ENCODE measurements at places on chromosomes 13 and 19.

DNA sequence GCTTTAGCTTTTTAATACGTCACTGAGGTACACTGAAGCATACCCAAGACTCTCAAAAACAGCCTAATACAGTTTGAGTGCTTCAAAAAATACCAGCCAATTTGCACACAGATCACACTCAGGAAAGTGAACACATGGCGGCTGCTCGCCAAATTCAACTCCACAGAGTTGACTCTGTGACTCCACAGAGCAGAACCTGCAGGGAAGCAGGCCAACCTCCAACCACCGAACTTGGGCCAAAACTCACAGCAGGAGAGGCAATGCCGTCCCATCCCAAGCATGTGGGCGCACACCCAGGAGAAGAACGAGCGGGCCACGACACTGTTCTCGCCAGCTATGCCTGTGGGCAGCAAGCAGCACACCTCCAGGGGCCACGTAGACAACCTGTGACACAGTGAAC, 21.1 kb downstream of the ELL start:
- no peak for DNase-seq

GRCh38 chr19:24004166-24004565, 82.8 kb upstream of the ZNF254 start:
- DNase-seq = no peak

- DNase-seq = no peak
Observed at GRCh38 chr19:7926727-7927604, 1.0 kb upstream of the CTXN1 start.

- no peak for DNase-seq
Observed at GRCh38 chr13:90591260-90591926, 756.1 kb upstream of the MIR17HG start.

DNA sequence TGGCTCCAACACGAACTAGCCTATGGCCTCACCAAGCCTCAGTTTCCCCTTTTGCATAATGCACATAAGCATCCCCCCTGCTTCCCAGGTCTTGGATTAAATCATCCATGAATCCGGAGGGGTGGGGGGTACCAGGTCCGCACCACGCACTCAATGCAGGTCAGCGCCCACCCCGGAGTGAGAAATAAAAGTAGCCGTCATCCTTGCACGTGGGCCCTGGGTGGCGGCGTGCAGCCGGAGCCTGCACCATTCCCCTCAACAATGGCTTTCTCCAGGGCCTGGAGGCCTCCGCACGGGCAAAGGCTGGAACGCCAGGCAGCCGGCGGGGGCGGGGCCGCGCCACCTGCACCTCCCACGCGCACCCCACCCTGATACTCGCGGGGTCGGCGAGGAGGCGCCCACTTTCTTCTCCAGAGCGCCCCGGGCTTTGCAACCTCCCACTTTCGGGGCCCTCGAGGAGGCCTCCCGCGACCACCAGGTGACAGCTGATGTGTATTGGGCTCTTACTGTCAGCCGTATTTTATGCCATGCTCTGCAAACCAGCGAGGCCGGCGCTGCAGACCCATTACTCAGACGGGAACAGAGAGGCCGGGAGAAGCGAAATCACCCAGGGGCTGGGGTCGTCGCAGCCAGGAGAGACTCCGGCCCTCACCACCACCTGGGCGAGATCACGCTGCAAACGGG, 767 bp upstream of the GADD45B start:
- DNase-seq = peak; percentile 72

DNA sequence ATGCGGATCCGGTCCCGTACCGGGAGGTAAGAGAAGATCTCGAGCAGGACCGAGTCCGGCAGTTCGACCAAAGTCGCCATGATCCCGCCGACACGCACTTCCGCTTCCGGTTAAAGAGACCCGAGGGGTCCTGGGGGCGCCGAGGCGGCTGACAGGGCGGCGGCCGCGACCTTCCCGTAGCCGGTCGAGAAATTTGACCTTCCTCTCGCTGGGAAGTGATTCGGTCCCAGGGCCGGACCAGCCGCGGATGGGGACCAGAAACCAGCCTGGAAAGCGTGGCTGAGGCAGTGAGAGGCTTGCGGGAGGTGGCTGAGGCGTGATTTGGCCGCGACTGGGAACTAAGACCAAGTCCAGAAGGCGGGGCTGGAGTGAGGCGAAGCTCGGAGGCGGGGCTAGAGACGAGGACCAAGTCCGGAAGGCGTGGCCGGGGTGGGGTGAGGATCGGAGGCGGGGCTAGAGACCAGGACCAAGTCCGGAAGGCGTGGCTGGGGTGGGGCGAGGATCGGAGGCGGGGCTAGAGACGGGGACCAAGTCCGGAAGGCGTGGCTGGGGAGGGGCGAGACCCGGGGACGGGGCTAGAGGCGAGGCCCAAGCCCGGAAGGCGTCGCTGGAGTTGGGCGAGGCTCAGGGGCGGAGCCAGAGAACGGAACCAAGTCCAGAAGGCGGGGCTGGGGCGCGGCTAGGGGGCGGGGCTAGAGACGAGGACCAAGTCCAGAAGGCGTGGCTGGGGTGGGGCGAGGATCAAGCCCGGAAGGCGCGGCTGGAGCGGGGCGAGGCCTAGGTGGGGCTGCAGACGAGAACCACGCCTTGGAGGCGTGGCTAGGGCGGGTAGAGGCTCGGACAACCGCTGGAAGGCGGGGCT, at the start of gene FBXL12:
Gene FBXL12 (minus strand): TSS at position 346 of the 862 bp plus-strand sequence. CDS start 266 bp downstream, at position 80.
- DNase-seq = peak; percentile 100

DNA sequence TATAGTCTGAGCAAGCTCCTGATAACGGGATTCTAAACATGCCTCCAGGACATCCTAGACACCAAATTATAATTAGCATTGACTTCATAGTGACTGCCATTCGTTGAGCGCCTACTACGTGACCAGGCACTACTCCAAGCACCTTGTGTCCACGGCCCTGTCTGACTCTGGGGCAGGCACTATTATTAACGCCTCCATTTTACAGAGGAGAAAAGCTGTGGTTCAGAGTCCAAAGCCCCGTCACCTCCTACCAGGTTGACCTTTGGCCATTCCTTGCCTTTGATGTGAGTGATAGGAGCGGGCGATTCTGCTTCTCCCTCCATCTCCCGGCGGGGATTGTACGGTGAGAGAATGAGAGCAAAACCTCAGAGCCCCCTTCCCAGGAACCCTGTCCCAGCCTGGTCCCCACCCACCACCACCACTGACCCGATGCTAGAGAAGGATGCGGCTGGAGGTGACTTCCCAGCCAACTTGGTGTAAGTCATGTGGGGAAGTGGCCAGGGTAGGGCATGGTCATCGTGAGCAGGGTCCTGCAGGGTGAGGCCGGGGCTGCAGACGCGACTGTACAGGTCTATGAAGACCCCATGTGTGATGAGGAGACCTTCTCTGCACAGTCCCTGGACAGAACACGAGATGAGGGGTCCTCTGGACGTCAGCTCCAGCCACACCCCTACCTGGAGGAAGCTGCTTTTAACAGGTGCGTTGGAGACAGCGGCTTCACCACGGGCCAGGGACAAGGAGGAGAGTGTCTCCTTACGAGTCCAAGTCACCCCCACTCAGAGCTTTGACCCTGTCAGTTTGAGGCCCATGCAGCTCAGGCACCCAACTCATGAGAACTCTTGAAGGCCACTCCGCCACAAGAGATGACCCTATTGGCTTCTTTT, at the start of gene IGSF23:
Gene IGSF23 (plus strand): TSS at position 269 of the 884 bp plus-strand sequence. CDS start 83 bp downstream, at position 352.
- DNase-seq = no peak

DNA sequence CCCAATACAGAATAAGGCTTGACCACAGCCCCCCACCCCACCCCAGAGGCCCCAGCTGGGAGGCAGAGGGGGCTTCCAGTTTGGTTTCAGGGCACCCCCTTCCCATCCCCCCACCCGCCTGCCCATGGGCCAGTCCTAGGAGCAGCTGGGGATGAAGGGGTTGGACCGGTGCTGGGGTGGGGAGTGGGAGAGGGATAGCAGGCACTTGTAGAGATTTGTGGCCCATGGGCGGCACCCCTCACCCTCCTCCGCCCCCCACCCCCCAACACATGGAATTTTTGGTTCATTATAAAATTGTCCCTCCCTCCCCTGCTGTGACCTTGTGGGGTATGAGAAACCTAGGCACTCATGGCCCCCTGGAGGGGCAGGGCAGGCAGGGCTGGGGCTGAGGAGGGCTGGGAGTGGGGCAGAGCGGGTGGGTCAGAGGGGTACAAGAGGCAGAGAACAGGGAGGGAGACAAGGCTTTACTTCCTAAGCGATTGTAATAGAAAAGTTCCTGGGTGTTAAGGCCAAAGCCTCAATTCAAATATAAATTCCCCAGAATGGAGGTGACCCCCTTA, 5.3 kb upstream of the GSK3A start:
- no peak for DNase-seq

GRCh38 chr19:14061751-14062557, at the start of gene PALM3:
Gene PALM3 (minus strand): TSS chr19:14062076. CDS start chr19:14061980, 96 bp downstream.
- no peak for DNase-seq

DNA sequence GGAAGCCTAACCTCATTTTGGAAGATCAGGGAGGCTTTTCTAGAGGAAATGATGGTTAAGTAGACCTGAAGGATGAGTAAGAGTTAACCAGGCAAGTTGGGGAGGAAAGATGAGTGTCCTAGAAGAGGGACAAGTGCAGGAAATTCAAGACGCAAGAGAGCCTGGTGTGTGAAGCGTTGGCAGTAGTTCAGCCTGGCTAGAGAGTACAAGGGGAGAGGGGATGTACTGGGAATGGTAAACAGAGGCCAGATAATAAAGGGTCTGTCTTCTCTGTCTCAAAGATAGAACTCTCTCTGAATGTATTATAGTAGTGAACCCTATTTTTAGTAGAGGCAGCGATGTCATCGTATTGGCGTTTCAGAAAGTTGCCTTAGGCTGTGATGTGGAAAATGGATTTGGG, 9.7 kb downstream of the DPY19L3 start:
- DNase-seq = no peak

DNA sequence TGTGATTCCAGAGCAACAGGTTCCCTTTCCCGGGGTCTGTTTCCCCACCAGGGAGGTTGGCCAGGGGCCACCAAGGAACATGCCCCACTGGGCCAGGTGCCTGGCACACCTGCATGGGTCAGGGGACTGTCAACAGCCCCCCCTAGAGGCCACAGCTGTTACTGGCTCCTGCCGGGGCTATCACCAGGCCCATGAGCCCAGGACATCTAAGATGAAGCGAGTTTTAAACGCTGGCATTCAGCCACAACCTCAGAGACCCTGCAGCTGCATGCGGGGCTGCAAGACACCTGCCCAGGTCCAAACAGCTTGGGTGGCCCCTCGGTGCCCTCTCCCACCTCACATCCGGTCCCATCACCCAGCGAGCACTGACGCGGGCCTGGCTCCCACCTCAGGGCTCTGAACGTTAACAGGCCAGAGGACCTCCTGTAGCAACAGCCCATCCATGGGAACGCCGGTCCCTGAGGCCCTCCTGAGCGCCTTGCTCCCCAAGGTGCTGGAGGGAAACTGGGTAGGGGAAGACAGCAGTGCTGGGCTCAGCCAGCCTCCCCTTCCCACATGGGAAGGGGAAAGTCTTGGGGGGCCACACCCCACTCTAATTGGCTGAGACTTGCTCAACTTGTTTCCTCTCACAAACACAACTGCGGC, 12.0 kb downstream of the KHSRP start:
- peak; percentile 35 for DNase-seq

DNA sequence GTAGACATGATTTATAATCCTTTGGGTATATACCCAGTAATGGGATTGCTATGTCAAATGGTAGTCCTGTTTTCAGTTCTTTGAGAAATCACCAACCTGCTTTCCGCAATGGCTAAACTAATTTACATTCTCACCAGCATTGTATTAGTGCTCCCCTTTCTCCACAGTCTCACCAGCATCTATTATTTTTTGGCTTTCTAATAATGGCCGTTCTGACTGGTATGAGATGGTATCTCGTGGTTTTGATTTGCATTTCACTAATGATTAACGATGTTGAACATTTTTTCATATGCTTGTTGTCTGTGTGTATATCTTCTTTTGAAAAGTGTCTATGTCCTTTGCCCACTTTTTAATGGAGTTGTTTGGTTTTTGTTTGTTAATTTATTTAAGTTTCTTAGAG, 165.1 kb downstream of the PDS5B start:
- DNase-seq = no peak

GRCh38 chr13:113791761-113792160, 32.7 kb downstream of the TMEM255B start:
- no peak for DNase-seq

DNA sequence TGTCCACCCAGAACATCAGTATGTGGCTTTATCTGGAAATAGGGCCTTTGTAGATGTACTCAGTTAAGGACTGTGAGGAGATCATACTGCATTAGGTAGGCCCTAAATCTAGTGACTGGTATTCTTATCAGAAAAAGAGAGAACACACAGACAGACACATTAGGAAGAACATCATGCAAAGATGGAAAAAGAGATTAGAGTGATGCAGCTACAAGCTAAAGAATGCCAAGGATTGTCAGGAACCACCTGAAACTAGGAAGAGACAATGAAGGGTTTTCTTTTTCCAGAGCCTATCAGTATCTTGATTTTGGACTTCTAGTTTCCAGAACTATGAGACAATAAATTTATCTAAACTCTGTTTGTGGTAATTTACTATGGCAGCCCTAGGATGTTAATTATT, 15.0 kb upstream of the DZIP1 start:
- no peak for DNase-seq

DNA sequence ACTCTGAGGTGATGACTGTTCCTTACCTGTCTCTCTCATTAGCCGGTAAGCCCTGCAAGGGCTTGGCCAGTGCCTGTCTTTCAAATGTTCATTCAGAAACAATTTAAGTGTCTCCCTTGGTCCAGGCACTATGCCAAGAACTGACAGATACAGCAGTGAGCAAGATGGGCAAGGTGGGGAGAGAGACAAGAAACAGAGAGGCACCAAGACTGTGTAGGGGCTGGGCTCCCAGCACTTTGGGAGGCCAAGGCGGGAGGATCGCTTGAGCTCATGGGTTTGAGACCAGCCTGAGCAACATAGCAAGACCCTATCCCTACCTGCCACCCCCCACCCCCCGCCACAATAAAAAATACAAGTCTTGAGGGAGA, 1.3 kb upstream of the CCNE1 start:
- no peak for DNase-seq

DNA sequence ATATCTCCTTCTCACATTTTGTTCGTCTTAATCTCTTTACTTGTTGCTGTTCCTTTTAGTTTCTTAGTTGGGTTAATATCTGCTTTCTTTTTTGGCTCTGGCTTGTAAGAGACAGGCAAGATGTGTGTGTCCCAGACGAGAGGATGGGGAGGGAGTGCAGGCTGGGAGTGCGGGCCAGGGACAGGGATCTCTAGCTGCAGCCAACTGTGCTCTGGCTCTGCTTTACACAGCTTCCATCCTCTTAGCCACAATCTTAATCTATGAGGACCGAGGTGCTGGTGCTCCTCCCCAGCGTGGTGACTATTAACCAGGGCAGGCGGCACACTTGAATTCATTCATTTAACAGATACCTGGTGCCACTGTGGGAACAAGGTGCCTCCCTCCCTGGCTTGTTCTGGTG, 70.9 kb upstream of the WASF3 start:
- DNase-seq = no peak

GRCh38 chr19:50658441-50659317, 9.4 kb downstream of the C19orf81 start:
- peak; percentile 8 for DNase-seq

All from stimulated activated naive CD4-positive, alpha-beta T cell treated with Interleukin-2 at 50 U/mL for 16 hours (primary cell).